ENCODE measurements at places on chromosomes 11 and 22.

GRCh38 chr11:113377681-113378412, 9.7 kb upstream of the ANKK1 start:
- DNase-seq = no peak

GRCh38 chr22:39558254-39558727, 12.3 kb upstream of the CACNA1I start:
- DNase-seq = no peak

GRCh38 chr11:134862105-134862502, 450.1 kb upstream of the B3GAT1 start:
- no peak for DNase-seq

- DNase-seq = no peak
These were observed 43.8 kb downstream of the SLC1A2 start for GRCh38 chr11:35375332-35376117.

DNA sequence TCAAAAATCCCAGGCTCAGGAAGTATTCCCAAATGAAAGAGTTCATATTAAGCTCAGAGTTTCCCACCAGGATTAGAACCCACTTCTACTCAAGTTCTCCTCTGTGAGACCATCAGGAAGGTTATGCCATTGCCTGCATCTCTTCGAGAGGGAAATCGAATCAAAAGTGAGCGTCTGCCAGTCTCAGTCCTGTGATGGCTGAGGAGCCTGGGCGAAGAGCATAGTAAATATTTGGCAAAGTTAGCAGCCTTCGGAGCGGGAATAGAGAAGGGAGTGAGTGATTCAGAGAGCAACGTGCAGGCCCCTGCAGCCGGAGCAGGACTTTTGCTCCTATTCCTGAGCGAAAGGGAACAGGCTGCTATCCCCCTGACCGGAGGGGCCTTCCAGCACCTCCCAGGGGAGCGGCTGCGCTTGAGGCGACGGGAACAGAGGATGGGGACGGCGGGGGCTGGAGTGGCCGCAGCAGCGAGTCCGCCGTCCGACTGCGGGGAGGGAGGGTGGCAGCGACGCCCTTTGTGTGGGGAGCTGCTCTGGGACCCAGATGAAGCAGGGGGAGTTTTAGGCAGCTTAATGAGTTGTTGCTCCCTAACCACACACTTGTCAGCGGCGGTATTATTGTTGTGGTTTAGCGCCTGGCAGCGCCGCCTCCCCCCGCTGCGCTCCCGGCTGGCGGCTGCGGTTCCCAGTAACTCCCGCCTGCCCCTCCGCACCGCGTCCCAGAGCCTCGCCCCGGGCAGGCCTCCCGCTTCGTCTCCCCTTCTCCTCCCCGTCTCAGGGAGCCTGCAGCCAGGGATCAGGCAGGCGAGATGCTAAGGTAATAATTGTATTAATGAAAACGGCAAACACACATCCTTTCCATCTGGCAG, 21.7 kb upstream of the NRGN start:
- no peak for DNase-seq

GRCh38 chr22:45763236-45763624, 91.6 kb downstream of the ATXN10 start:
- no peak for DNase-seq

DNA sequence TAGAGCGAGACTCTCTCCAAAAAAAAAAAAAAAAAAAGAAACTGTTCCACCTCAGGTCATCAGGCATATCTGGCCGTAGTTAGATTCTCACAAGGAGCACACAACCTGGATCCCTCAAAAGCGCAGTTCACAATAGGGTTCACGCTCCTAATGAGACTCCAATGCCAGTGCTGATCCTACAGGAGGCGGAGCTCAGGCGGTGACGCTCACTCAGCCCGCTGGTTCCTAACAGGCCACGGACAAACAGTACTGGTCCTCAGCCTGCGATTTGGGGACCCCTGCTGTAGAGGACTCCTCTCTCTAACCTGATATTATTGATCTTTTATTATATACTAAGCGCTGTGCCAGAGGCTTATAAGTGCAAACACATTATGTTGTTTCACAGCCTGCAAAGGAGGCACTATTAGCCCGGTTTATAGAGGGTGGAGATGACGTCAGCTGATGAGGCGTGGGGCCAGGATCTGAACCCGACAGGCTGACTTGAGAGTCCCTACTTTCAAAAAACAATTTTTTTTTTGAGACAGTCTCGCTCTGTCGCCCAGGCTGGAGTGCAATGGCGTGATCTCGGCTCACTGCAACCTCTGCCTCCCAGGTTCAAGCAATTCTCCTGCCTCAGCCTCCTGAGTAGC, 4.9 kb upstream of the MAFF start:
- no peak for DNase-seq

- no peak for DNase-seq
These were observed 28.6 kb upstream of the OR8B8 start for GRCh38 chr11:124474079-124474478.

GRCh38 chr22:32661296-32661695, 140.2 kb upstream of the TIMP3 start:
- no peak for DNase-seq

GRCh38 chr11:2914455-2915195, 14.6 kb downstream of the PHLDA2 start:
- DNase-seq = no peak

- DNase-seq = no peak
These were observed 349 bp downstream of the TIMM10 start for GRCh38 chr11:57530215-57530595.

GRCh38 chr22:32644252-32645100, 157.0 kb upstream of the TIMP3 start:
- peak; percentile 87 for DNase-seq

DNA sequence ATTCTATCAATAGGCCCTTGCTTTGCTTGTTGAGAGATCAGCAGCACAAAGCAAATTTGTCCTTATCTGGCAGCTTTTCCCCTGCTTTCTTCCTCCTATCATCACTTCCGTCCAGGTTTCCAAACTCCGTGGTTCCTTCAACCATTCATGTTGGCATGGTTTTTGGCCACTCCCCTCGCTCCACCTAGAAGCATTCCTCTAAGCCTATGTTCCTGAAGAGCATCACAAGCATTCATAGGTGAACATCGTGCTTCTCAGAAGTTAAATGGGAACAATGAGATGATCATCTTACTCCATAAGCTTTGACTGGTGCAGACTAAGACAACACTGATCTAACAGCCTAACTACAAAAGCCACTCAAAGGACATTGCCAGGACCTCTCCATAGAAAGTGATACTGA, 86.3 kb downstream of the ETS1 start:
- DNase-seq = no peak

GRCh38 chr11:59429924-59430516, 3.8 kb upstream of the OR5A2 start:
- peak; percentile 26 for DNase-seq

DNA sequence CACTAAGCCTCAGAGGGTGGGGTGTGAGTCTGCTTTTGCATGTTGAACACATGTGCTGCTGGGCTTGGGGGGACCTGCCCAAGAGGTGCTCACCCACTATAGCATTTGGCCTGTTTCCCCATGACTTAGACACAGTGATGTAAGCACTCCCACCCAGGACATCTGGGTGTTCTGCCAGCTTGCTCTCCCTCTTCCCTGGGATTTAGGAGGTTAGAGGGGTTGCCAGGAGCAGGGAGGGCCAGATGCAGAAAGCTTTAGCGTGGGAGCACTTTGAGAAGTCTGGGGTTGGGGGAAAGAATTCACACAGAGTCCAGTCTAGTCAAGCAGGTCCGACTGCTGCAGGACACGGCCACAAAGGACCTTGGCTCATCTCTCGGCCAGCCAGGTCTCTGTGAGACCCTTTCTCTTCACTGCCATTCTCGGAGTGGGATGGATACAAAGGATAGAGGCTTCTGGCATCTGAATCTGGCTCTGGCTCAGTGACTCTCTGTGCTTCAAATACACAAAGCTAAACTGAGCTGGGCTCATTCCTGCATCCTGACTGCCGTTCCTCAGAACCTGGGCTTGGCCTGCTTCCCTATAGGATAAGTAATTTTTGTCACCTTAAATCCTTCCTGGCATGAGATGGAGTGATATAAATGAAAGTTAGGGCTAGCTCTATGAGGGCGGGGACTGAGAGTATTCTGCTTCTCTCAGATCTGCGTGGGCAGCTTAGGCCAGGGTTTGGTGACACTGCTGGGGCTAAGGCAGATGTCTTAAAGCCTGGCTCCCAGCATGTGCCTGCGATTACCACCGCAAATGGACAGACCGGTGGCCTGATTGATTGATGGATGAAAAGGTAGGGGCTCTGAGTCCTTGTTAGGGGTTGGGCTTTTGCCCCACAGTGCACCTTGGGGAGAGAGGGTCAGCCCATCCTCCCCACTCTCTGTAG, 14.5 kb downstream of the USP2 start:
- DNase-seq = no peak

DNA sequence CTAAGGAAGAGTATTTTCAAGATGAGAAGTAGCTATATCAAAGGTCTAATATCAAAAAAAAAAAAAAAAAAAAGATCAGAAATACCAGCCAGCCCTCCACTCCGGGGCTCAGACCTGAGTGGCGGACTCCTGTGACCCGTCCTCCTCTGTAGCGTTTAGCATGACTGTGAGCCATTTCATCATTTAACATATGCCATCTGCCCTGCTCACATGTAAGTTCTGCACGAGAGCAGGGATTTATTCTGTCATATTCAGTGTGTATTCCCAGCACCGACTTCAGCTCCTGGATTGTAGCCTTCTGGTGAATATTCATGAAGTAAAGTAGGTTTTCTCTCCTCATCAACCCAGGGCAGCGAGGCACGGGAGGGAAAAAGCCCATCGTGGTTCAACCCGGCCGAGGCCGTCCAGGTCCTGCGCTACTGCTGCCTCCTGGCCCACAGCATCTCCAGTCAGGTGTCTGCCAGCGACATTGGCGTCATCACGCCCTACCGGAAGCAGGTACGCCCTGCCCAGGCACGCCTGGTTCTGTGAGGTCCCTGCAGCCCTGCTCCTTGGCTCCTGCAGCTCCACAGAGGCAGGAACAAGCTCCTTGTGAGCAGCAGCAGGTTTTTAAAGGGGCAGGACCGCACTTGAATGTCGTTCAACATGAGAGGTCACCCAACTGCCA, 12.7 kb upstream of the PANX2 start:
- peak; percentile 43 for DNase-seq

All from NCI-H2171 (cell line).